Non-pigmented ciliary epithelial cell (primary cell): ENCODE measurements at places on chromosomes 4 and X.

DNA sequence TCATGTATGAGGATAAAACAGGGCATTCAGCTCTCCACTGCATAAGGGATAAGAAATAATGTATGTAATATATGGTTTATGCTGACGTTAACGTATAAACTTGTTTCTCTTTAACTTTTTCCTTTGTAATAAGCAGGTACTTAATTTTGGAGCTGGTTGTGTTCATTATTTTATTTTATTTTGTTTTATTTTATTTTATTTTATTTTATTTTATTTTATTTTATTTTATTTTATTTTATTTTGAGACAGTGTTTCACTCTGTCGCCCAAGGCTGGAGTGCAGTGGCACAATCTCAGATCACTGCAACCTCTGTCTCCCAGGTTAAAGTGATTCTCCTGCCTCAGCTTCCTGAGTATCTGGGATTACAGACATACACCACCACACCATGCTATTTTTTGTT lies 1932.6 kb upstream of the TENM3 start:
- no peak for DNase-seq

GRCh38 chr4:140579278-140579677 lies 10.5 kb upstream of the UCP1 start:
- DNase-seq, result no peak

- no peak for DNase-seq
Measured at GRCh38 chrX:10507181-10507580, 113.2 kb downstream of the MID1 start.

- DNase-seq, result no peak
Measured at GRCh38 chr4:187617113-187617512, 378.5 kb upstream of the ZFP42 start.

GRCh38 chrX:49053223-49054072 lies 5.4 kb upstream of the CCDC120 start:
- DNase-seq, result no peak

DNA sequence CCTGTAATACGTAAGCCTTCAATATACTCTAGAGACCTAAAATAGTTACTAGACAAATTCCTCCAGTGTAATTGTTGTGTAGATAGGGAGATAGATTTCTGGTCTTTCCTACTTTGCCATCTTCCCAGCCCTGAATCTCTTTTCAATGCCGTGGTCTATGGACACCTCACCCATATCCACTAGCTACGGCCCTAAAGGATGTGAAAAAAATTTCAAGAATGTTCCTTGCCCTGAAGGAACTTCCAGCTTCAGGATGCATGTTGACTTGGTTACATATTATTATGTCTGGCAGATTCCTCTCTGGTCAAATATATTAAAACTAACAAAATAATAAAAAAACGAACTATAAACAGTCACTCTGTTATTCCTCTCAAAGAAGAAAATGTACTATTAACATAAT lies 52.4 kb upstream of the TSPAN5 start:
- no peak for DNase-seq

DNA sequence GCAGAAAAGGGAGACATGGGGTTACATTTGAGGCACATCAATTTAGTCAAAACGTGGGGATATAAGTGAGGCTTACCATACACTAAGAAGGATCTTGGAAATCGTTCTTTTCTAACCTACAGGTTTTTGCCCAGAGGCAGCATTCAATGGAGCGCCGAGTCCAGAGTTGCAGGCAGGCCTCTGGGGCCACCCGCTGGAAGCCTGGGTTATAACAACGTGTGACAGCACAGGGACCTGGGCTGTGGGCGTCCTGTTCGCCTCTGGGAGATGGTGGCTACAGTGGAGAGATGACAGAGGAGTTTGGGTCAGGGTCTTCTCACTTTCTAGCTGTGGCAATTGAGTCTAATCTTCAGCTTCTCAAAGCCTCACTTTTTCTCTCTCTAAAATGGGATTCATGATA lies 53.9 kb downstream of the ENPP6 start:
- DNase-seq, result no peak

DNA sequence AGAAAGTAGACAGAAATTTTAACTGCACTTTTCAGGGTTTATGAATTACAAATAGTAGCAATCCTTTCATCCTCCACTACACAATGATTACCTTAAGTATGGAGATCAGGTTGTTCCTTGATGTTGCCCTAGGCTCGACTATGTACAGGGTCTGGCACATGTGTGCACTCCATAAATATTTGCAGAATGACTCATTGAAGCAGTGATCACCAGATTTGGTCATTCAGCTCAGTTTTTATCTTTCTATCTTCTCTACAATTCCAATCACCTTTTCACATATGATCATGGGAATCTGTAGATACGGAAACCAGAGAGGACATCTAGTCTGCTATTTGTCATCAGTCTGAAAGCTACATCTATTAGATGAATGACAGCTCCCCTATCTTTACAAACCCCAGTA lies 171.7 kb upstream of the HCCS start:
- DNase-seq, result no peak
